ENCODE measurements at places on chromosomes 4 and X. TPM values are rescaled to one million over a fixed set of nuclear protein-coding genes. Genes with fewer than 3 reads are reported as not detected.

Gene MAGEB1
- total RNA-seq: not detected

Gene TMEM31
- total RNA-seq: not detected

Gene RHOH
- 0.41 TPM for total RNA-seq

Gene EIF1AX
- 56.8 TPM for total RNA-seq

Gene TCEAL4
- total RNA-seq: 60.4 TPM

Gene FAM184B
- not detected for total RNA-seq

Gene PARM1
- total RNA-seq: 90.7 TPM

Gene USP17L18
- not detected for total RNA-seq

Gene ZFP92
- 0.49 TPM for total RNA-seq

Gene MAGIX
- 2.4 TPM for total RNA-seq

Gene H2BW2
- total RNA-seq: not detected

Gene COL4A6
- total RNA-seq: 9.8 TPM

Gene S100G
- not detected for total RNA-seq

Gene CXorf38
- total RNA-seq: 3.7 TPM

Gene BTK
- total RNA-seq: 1.3 TPM

Gene PAK3
- total RNA-seq: 0.27 TPM

Gene PDE5A
- 8.2 TPM for total RNA-seq

Gene KLHL4
- total RNA-seq: 0.74 TPM

Gene NAA10
- total RNA-seq: 67.1 TPM

Gene TRIM2
- 20.2 TPM for total RNA-seq

Gene LAGE3
- 18.0 TPM for total RNA-seq

Gene LARP7
- 62.0 TPM for total RNA-seq

Gene MAGEA2B
- not detected for total RNA-seq

Gene TMPRSS11A
- not detected for total RNA-seq

Gene ZAR1
- total RNA-seq: not detected

Gene MND1
- 0.38 TPM for total RNA-seq

Data from left ventricle myocardium inferior (tissue), 1 donor.